NCI-H1694 treated with DMSO at 0.1 percent for 48 hours (cell line): ENCODE measurements at places on chromosomes 5 and 9.

DNA sequence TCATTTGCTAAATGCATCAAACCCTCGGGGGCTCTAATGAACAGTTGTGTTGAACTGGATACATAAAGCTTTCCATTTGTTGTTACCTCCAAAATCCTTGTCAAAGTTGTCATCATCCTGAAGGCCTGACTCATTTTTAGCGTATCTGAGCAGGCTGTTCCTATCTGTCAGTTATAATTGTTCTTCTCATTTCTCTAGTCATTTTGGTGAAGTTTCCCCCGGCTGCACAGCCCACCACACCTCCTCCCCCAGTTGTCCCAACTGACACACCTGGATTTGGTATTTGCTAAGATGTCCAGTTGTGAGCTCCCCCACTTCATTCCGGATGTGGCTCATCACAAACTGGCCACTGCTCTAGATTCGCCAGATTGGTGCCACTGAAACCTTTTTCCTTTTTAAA is 27.7 kb downstream of the ZFAND5 start:
- DNase-seq = no peak

DNA sequence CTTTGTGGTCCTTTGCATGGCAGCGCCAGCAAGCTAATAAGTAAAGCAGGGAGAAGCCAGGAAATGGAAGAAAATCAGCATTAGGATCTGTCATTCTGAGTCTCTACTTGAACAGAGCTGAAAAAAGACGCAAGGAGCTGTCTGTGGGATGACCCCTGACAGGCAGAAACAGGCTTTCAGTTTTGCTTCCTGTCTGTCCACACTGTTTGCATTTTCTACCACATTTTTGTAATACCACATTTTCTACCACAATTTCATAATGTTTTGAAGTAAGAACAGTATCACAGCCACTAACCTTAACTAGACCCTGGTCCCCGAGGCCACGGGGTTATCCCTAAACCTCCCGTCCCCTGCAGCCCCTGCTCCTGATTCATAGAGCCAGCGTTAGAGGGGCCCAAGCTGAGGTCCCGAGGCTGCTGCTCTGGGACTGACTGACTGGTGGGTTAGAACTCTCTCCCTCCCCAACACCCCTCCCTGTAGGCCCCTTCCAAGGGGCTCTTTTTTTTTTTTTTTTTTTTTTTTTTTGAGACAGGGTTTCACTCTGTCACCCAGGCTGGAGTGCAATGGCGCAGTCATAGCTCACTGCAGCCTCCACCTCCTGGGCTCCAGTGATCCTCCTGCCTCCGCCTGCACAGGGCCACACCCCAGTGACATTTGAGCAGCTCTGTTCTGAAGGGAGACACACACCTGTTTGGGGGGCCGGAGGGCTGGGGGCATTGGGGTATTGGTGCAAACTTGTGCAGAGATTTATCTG is 4.0 kb upstream of the CLIC3 start:
- no peak for DNase-seq

DNA sequence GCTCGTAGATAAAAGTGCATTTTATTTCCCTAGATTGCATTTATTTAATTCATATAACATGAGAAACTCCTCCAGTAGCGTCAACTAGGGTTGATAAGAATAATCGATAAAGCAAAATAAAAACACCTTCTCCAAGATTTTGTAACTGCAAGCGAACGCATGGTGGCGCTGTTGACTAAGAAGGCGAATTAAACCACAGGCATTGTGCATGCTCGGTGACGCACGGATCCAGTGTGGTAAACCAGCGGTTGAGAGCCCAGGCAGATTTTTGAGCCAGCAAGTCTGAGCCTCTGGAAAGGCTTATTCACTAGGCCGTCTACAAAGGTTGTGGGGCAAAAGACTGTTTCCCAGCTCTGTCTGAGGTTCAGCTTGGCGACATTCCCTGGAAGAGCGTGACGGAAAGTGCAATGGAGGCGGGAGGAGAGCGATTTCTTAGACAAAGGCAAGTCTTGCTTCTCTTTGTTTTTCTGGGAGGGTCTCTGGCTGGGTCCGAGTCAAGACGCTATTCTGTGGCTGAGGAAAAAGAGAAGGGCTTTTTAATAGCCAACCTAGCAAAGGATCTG is at the start of gene PCDHB3:
PCDHB3 (plus strand) TSS at position 231 of the 563 bp plus-strand sequence; CDS start at position 408, 177 bp downstream.
- no peak for DNase-seq

- no peak for DNase-seq
Observed at GRCh38 chr5:151846765-151847164, 75.0 kb downstream of the G3BP1 start.

DNA sequence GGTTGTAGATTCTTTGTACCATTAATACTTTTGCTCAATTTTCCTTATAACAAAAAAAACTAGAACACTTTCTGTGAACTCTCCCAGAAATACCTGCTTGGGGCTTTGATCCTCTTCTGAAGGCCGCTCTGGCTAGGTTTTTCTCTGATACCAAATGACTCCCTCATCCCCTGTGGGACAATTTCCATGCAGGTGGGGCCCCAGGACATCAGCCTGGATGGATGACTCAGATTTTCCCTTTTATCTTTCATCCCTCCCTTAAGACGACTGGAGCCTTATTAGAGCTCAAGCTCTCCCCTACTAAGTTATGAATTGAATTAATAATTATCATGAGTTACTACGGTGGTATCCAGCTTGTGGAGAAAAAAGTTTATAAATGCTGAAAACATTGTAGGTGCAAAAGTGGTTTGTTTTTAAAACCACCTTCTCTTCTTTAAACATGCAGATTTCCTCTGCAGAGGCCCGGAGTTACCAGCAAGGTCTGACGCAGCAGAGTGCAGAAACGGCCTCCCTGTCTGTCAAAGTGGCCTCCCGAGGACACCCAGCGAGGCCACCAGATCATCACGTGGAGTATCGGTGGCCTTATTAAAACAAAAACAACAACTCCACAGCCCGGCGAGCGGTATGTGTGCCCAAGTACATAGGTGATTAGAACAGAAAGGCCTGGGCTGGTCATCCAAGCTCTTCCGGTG is 50.8 kb upstream of the IRX4 start:
- no peak for DNase-seq

- DNase-seq = no peak
Observed at GRCh38 chr9:116380496-116380995, 227.0 kb downstream of the PAPPA start.

DNA sequence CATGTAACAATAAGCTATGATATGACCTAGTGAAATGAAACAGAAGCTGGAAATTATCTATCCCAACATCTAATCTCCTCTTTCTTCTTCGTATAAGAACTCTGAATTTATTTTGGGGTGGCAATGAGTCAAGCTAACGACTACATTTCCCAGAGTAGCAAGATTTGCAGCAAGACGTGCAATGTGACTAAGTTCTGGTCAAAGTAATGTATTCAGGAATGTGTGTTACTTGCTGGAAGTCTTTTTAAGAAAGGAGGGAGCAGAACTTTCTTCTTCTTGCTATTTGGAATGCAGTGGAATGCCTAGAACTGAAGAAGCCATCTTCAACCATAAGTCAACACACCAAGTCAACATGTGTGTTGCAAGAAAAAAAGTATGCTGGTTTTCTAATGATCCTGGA is 406.6 kb upstream of the MEF2C start:
- DNase-seq = no peak

- no peak for DNase-seq
Observed at GRCh38 chr5:181255836-181256578, 4.9 kb downstream of the TRIM52 start.

GRCh38 chr9:86424251-86424891 is 70.2 kb upstream of the TUT7 start:
- no peak for DNase-seq

- peak; percentile 32 for DNase-seq
Observed at GRCh38 chr5:171850324-171850947, 64.8 kb downstream of the SMIM23 start.

- DNase-seq = no peak
Observed at GRCh38 chr5:131496400-131496713, 138.7 kb downstream of the RAPGEF6 start.

- DNase-seq = no peak
Observed at GRCh38 chr5:135533794-135534193, 2.0 kb downstream of the NEUROG1 start.

DNA sequence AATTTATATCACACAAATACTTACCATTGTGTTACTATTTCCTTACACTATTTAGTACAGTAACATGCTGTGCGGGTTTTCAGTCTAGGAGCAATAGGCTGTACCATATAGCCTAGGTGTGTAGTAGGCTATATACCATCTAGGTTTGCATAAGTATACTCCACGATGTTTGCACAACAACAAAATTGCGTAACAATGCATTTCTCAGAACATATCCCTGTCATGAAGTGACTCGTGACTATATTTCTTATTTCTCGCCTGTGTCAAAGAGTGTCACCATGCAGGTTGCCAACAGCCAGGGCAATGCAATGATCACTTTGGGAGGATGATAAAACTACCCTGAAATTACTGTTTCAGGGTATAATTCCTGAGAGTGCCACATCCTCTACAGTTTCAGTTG is 65.6 kb upstream of the CD180 start:
- DNase-seq = no peak

GRCh38 chr9:108703429-108703828 is 152.4 kb downstream of the ACTL7B start:
- DNase-seq = no peak

DNA sequence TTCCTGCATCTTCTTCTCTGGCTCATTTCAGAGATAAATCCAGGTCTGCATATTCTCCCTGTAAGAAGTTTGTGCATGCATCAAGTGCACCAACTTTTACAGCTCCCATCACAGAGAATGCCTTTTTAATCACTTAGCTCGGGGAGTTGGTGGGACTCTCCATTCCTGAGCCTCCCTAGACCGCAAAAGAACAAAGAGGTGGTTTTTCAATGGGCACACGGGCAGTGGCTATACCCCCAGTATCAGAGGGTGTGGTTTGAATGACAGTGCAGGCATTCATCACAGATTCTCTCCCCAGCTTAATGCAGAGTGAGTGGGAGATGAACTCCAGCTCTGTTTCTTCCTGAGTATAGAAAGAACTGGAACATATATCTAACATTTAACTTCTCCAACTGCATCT is 264.7 kb upstream of the NR4A3 start:
- DNase-seq = no peak

DNA sequence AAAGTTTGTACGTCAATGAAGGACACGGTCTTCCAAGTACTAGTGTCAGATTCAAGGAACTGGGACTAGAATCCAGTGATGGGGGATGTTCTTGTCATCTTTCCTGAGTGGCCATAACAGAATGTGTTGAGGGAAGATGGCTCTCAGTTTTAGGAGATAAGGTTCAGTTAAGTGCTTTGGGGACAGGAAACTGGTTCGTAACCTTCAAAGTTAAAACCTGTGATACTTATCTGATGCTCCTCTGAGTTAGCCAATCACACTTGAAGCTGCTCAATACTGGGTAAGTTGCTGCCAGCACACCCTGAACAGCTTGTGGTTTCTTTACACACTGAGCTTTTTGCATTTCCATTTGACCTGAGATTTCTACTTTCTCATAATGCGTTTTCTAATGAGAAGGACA is 64.4 kb downstream of the PIK3R1 start:
- no peak for DNase-seq

GRCh38 chr5:170681013-170681433 is 102.5 kb upstream of the GABRP start:
- DNase-seq = no peak

DNA sequence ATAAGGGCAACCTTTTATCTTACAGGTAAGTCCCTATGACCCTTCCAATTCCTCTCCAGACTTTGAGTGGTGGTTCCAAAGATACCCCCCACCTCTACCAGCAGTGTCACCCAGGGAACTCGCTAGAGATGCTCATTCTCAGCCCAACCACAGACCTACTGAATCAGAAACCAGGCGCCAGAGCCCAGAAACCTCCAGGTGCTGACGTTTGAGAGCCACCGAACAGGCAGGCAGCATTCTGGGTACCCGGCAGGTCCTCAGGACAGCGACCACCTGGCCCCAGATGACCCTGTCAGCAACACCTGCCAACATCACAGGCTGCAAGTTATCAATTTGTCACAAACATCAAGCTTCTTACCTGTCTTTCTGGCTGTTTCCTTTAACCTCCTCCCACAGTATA is 19.5 kb downstream of the RAPGEF1 start:
- no peak for DNase-seq

- DNase-seq = no peak
Observed at GRCh38 chr5:123037104-123037418, 536 bp upstream of the PPIC start.

DNA sequence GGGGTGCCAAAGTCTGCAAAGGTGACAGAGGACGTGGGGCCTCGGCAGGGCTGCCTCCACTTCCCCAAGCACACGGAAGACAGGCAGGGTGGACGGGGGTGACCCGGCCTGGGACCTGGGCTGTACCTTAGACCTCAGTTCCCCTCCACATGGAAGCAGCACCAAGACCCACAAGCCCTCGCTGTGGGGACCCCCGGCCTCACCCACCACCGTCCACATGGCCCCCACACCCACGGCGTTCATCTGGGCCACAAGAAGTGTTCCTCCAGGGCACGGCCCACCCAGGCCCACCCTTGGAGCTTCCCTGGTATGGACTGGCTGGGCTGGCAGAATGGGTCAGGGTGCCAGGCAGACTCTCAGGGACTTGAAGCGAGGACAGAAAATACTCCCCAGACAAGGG is 45.8 kb upstream of the NKD2 start:
- no peak for DNase-seq

DNA sequence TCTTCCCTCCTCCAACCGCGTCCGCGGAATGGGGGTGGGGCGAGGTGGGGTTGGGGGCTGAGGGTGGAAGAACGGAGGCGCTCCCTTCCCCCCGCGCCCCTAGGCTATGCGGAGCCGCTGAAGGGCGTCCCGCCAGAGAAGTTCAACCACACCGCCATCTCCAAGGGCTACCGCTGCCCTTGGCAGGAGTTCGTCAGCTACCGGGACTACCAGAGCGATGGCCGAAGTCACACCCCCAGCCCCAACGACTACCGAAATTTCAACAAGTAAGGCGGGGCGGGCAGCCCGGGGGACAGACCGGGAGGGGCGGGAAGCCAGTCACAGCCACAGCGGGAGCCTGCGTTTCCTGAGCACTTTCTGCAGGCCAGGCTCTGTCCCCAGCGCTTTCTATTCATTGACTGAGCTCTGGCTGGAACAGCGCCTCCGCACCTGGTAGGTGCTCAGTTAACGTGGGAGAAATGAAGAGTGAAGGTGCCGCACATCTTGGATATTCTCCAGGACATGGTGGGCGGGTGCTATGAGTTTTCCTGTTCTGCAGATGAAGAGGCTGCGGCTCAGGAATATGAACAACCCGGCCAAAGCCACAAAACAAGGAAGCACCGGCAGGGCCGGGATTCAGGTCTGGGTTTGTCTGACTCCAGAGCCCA is 11.3 kb downstream of the MYOZ3 start:
- DNase-seq = no peak

GRCh38 chr5:52956014-52956413 is 33.1 kb upstream of the ITGA2 start:
- no peak for DNase-seq
